ENCODE measurements at places on chromosomes 16 and 17.

DNA sequence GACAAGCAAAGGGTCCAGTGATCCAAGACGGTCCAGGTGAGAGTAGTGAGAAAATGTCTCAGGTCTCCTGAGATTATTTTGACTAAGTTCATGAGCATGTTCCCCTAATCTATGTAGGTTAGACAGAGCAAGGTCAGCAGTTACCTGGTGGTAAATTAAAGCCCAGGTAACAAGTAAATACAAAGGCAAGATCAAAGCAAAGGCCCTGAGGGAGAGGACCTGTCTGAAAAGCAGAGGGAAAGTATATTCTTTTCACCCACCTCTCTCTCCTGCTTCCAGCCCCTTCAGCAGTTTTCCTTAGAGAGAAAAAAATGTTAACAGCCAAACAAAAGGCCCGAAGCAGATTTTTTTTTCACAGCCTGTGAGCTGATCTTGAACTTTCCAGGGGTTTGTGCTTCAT, 302.7 kb downstream of the MAP2K6 start:
- peak; percentile 26 for DNase-seq

GRCh38 chr16:66853261-66854139, 9.3 kb downstream of the CA7 start:
- no peak for DNase-seq

DNA sequence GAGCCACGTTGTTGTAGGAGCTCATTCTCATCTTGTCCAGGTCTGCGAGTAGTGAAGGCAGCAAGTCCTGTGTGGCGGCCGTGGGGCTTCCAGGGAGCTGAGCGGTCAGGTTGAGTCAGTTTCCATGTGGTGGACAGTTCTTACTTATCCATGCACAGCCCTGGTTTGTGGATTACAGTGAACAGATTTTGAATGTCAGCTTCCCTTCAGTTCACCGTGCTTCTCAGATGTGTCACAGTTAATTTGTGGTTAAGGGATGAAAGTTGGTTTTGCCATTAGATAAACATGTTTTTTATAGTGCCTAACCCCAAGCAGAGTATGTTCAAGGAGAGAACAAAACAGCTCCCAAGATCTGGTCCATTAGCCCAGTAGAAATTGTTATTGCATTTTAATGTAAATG, 103.1 kb downstream of the RPTOR start:
- peak; percentile 96 for DNase-seq

- no peak for DNase-seq
Measured at GRCh38 chr16:62077998-62078397, 41.8 kb upstream of the CDH8 start.

All from renal cortical epithelial cell (primary cell).